Activated CD4-positive, alpha-beta T cell treated with anti-CD3 and anti-CD28 coated beads, Interleukin-2, Interleukin-6, amounts not matched to agents 100 ng/mL and 50 ng/mL, durations not matched to agents 16 hours and 8 hours (primary cell): ENCODE measurements at places on chromosomes 4 and X.
A peak's percentile ranks its signal among the peaks of the same experiment; 100 is the strongest.

DNA sequence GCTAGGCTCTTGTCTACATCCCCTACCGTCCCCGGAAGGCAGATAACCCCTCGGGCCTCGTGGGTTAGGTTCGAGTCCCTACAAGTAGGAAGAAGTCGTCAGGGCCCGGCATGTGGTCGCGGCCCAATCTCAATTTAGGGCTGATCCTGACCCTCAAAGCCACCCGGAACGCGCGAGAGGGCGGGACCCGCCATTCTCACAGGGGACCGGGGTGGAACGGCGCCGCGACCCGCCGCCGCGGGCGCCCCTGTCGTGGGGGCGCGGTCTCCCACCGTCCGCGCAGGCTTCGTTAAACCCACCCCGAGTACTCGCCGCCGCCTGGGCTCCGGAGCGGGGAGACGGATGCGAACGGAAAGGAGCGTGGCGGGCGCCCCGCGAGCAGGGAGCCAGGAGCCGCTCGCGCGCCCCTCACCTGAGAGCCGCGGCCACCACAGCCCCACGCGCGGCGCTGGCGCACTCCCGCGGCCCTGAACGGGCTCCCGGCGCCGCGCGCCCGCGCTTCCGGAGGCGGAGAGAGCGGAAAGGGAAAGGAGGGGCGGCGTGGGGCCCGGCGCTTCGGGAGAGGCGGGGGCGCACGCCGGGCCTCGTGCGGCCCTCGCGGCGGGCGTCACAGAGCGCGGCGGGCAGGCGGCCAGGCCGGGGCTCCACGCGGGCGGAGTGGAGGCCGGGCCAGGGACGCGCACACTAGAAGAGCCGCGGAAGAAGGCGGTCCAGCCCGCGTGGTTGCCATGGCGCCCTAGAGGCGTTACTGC is at the start of gene CFAP97:
Gene CFAP97 (minus strand): TSS at position 515 of the 752 bp plus-strand sequence. CDS start 12,804 bp downstream, outside the sequence.
- DNase-seq = peak; percentile 83

DNA sequence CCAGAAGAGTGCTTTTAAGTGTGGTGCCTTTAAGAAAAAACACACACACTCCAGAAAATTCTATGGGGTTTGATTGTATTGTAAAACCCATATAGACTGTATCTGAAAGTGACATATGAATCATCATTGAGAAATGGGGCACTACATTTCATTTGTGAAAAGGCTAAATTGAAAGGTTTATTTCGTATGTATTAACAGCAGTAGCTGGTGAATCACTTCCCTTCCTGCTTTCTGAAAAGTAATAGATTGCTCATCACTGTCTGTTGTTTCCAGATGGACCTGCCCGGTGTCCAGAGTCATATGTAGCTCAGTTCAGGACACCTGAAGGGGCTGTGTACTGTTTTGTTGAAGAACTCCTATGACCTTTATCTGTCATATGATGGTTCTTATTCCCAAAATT is 28.1 kb upstream of the HPRT1 start:
- DNase-seq = peak; percentile 46

GRCh38 chr4:151676301-151676700 is 84.5 kb downstream of the GATB start:
- DNase-seq = no peak

DNA sequence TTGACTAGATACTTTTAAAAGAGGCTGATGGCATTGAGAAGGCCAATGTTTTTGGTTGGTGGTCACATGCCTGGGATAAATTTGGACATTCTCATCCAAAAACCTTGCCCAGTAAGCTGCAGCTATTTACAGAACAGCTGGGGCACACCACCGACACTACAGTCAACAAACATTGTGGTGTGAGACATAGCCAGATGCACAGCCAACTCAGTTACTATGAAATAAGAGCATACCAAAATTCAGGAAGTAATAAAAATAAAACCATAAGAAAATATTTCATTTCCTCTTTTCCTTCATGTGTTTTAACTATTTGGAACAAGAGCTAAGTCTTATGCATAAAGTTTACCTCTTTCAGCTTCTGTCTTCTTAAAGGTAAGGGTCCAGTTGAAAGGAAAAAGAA is 8.8 kb downstream of the PPM1K start:
- no peak for DNase-seq

DNA sequence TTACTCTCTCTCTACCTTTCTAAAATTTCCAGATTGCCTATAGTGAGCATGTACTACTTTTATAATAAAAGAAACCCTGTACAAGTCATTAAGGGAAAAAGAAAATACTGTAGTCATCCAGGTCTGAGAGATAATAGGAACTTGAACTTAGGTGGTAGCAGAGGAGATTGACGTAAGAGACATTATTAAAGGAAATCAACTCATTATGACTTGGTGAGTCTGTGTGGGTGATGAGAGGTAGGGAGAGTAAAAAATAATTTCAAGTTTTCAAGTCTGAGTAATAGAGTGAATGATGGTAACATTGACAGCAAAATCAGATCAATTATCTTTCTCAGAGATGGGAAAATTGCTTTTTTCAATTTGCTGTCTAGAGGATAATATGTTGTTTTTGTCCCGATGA is 44.0 kb upstream of the ZCCHC12 start:
- no peak for DNase-seq

- DNase-seq = peak; percentile 77
Observed at GRCh38 chrX:103310555-103311398, at the start of gene BEX2. TSS of gene BEX2 (minus strand) at chrX:103310990. CDS start at chrX:103309976, 1,014 bp downstream.

DNA sequence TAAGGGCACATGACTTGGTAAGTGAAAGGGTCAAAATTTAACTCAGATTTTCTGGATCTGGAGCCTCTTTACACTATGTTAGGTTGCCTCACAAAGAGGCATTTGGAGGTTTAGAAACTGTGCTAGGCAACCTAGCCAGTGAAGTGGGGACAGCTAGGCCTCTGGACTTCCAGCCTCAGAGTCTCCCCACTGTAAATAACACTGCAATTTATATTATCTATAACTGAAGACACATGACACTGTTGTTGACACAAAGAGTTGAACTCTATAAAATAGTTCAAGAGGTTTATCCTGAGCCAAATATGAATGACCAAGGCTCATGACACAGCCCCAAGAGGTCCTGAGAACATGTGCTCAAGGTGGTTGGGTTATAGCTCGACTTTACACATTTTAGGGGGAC is 74.9 kb upstream of the IQCM start:
- DNase-seq = no peak

GRCh38 chrX:11272863-11273262 is 20.4 kb upstream of the AMELX start:
- no peak for DNase-seq

GRCh38 chr4:120801137-120801758 is 121.3 kb downstream of the PRDM5 start:
- DNase-seq = no peak

- DNase-seq = no peak
Observed at GRCh38 chr4:17163156-17163771, 264.8 kb upstream of the LDB2 start.

DNA sequence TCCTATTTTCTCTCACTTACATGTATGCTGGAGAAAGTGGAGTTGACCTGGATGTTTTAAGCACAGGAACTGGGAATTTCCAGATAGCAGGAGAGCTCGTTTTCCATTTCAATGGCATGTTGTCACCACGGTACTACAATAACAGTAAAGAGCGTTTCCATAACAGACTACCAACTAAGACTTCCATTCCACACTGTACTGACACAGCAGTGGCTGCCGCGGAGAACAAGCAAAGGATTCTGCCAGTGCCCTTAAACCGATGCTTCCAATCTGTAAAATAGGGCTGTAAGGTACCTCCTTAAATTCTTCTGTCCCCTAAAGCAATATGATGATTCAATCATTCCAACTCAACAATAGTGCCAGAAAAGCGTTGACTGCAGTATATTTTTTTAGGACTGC is 143.9 kb downstream of the KLHL13 start:
- no peak for DNase-seq

DNA sequence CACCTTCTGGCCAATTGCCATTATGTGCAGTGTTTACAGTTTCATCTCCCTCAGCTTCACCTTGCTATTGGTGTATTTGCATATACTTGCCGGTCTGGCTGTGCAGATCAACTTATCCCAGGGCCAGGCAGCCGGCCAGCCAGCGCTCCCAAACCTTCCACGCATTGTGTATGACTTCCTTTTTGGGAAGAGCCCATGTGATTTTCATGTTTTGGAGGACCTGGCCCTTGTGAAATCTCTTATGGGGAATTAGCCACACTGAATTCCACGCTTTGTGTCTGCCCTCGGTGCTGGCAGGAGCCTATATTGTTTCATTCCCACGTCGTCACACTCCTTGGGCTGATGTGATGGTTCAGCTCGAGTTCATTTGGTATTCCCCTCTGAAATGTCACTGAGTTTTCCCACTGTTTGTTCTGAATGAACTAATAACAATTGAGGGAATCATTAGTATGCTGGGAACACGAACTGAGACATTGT is 6.0 kb upstream of the PDLIM3 start:
- no peak for DNase-seq

DNA sequence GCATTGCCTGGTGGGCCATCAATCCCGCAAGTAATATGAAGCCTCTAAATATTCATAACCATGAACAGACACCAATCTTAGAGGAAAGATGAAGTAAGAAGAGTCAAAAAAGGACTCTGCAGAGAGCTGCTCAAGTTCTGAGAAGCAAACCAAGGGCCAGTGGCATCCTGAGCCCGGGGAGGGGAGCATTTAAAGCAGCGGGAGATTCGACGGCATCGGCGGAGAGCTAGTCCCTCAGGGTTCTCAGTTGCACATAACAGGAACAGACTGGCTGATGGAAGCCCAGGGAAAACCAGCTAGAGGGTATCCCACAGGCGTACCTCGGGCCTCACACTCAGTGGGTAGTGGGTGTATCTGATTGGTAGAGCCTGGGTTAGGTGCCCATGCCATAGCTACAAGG is 4.9 kb upstream of the PNMA6E start:
- DNase-seq = no peak

DNA sequence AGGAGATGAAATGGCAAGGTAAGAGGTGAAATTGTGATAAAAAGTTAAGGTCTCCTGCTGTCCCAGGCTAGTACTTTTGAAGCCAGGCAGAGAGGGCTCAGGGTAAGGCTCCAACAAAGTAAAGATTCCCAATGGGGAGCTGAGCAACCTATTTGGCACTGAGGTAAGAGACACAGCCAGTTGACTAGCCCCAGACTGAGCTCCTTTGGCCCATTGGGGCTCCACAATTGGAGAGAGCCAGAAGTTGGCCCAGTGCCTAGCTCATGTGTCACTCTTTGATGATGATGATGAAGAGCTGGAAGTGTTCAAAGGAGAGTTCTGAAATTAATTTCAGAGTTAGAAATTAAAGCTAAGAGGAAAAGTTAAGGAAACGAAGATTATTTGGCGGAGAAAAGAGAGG is 94.6 kb downstream of the RLIM start:
- no peak for DNase-seq

DNA sequence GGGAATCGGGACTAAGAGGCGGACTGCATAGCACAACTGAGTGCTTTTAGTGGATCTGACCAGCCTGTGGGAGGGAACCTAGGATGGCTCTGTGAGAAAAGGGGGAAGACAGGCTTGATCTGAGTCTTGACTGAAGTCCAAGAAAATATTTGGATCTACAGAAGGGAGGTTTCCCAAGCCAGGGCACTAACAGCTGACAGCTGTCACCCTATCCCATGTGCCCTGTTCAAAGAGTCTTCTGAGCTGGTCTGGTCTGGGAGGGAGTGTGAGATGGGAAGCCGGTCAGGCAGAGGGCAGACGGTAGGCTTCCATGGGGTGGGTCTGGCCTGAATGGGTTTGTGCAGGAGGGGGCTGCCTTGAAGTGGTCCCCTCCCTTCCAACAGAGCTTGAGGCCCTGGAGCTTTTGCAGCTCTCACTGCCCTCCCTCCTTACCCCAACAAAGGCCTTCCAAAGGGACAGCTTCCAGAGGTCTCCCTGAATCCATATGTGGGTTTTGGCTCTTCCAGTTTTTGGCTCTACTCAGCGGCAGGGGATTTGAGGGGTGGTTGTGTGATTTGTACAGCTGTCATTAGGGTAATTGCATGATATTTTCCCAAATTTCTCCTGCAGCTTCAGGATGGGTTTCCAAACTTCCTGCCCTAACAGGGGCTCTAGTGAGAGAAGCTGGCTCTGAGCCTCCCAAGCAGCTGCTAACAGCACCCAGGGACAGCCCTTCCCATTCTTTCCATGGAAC is 643.7 kb downstream of the BCOR start:
- DNase-seq = no peak

DNA sequence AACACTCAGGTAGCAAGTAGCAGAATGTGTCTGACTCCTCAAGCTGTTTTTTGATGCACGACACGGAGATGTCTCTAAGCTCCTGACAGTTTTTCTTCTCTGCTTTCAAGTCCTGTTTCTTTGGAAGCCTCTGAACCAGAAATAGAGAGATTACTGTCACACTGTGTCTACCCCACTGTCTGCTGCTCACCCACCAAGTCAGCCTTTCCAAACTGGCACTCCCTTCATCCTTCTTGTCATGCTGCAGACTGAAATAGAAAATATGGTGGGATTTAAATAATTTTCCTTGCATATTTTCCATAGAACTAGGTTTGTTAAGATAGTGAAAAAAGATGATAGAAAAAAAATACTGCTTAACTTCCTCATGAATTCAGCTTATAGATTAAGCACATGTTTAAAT is 102.5 kb upstream of the SPANXN4 start:
- no peak for DNase-seq

DNA sequence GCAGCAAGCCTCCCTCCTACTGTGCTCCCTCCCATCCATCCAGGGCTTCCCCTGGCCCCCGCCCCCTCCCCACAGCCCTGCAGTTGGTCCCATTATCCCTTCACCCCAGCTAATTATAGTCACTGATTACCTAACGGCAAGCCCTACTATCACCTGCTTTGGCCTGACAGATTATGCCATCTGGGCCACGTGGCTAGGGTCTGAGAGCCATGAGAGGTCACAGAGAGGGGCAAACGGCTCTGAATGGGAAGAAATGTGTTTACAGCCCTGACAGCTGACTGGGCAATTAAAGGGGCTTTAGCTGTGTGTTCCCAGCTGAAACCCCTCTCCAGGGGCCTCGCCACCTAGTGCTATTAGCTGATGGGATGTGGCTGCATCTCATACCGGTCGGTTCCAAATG is 134.4 kb upstream of the CPEB2 start:
- no peak for DNase-seq

DNA sequence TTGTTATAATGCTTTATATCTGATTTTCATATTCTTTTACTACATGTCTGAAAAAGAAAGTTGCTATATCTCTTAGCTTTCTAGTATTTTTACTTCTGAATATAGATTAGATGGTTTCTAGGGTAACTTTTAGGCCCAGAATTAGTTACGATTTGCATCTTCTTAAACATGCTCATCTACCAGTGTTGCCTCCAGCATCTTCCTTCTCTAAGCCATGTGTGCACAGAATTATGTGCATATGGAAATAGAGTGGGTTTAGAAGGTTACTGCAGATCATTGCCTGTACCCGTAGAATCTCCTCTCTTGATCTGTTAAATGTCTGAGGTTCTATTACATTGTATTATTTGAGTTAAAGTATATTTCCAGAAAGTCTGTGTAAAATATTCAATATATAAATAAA is 2.5 kb upstream of the TDO2 start:
- no peak for DNase-seq

GRCh38 chr4:43682551-43682950 is 766.1 kb downstream of the KCTD8 start:
- DNase-seq = no peak

GRCh38 chr4:173170182-173170778 is 1.7 kb downstream of the GALNT7 start:
- DNase-seq = no peak
